ENCODE measurements at places on chromosomes 2 and 18.

DNA sequence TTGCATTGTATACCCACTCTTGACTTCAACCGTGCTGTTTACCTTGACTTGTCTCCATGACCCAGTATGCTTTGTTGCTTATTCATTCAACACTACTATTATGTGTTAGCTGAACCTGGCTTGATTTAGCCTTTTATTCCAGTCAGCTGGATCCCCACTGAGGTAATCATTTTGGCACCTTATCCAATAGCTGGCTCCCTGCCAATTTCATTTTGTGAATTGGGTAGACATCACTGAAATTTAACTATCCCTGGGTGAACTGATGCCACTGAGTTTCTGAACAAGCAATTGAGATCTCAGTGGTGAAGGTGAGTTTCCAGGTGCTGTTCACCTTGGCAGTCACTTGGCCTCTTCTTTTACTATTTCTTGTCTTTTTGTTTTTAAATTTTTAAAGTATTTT, 584.3 kb downstream of the ADCYAP1 start:
- no peak for DNase-seq

DNA sequence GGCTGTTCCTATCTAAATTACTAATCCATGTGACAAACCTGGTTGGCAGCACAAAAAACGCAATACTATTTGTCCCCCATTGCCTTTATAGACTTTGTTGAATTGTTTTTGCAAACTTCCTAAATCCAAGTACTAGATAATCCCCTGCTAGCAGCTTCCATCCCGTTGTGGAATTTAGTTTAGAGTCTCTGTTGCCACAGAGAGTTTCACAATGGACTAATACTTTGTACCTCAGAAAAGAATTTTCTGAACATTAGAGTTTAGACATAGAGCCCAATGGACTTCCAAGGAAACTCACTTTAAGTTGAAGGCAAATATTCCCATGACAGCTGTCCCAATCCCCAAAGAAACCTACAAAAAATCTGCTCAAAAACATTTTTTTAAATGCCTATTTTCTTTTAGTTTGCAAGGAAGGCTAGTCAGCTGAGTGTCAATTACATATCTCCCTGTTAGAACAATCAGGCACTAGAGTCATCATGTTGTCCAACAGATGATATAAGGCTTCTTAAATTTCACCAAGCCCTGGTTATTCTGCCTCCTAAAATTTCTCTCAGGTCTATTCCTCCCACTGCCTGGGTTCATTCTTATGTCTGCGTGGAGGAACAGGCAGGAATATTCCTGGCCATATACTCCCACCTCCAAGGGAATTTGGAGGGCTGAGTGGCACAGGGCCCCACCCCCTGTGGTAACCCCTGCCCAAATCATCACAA, 27.2 kb downstream of the RNF152 start:
- DNase-seq: no peak

DNA sequence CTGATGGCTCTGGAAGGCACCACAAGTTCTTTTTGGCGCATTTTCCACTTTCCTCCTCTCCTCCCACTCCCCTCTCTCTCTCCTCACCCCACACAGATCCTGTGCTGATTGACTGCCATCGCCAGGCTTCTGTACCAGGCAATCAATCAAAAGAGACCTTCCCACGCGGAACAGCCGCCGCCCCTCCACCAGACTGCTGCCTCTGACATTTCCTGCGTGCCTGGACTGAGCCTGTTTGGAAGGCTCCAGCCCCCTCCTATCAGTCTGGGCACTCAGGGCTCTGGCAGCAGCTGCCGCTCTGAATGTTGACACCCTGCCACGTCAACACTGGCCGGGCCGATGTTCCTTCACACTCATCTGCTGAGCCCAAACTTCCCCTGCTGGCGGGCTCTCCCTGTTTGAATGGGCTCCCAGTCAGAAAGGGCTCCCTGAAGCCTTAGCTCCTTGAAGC, 467.7 kb downstream of the EPHA4 start:
- DNase-seq: peak; percentile 79

- no peak for DNase-seq
Observed at GRCh38 chr2:202005272-202005887, 28.3 kb upstream of the FZD7 start.

GRCh38 chr18:5895299-5895875, at the start of gene TMEM200C:
TMEM200C (minus strand) TSS chr18:5895522; CDS start chr18:5892063, 3,459 bp downstream.
- DNase-seq: peak; percentile 70

GRCh38 chr18:69929041-69929774, 18.5 kb downstream of the CD226 start:
- DNase-seq: no peak

DNA sequence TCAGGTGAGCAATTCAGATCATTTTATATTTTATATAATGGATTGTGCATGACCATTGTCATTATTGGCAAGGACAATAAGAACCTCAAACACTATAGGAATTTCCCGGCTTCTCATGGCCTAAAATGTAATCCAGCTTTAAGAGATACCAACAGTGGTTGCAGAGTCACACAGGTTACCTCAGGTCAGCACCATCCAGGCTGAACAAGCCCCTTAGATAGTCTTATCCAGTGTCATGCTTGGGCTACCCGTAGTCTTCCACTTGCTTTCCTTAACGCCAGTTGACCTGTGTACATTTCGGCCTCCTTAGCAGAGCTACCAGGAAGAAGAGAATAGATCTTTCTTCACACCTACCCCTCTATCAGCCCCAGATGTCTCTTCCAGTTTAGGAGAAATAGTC, 293.3 kb upstream of the SYT4 start:
- no peak for DNase-seq

GRCh38 chr18:56373601-56374000, 264.8 kb downstream of the TXNL1 start:
- no peak for DNase-seq

GRCh38 chr2:224659714-224660113, 56.5 kb downstream of the CCDC195 start:
- no peak for DNase-seq

GRCh38 chr2:97834610-97835009, 121.2 kb downstream of the ZAP70 start:
- DNase-seq: no peak

DNA sequence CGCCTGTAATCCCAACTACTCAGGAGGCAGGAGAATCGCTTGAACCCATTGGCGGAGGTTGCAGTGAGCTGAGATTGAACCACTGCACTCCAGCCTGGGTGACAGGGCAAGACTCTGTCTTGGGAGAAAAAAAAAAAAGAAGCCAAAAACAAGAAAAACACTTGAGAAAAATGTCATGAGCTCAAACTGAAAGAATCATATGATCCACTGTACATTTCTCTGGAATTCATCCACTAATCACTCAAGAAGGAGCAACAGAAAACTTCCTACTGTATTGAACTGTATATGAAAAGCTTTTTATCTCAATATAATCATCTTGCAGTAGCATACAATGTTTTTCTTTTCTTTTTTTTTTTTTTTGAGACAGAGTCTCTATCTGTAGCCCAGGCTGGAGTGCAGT, 40.4 kb downstream of the EPG5 start:
- no peak for DNase-seq

GRCh38 chr2:122061206-122061605, 305.8 kb downstream of the TSN start:
- no peak for DNase-seq

- DNase-seq: no peak
Observed at GRCh38 chr2:64847930-64848329, 141.3 kb upstream of the SLC1A4 start.

- no peak for DNase-seq
Observed at GRCh38 chr2:151840216-151841046, 12.2 kb upstream of the ARL5A start.

- no peak for DNase-seq
Observed at GRCh38 chr2:120261387-120262006, 8.8 kb downstream of the RALB start.

DNA sequence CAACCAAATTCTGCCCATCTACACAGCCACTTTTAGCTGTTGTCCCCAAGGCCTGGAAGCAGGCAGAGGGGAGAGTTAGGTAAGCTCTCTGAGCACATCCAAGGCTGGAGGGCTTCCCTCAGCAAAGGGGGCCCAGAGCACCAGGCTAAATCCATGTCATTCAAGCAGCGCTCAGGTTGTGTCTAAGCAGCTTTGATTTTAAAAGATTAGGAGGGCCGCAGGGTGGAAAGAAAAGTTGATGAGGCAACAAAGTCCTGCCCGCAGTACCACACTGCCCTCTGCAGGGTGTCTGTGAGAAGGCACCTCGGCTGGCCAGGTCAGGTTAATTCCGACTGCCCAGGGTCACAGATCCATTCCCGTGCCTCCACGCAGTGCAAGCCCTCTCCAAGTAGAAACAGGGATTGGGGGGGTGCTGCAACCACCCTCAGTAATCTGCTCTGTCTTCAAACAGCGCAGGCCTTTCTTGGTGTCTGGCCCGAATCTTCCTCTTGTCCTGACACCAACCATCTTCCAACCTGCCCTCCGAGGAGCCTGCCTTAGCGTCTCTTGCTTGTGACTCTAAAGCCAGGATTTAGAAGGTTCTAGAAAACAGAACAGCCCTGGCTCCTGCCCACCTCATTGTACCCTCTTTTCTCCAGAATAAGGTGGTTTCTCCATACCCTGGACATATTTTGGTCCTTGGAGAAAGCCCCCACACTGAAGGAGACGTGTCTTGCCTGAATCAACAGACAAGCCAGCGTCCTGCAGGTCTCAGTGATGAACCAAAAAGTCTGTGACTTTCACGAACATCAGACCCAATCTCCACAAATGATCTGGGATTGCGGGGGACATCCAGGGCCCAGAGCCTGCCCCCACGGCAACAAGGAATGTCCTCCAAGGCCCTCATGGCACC, 289.2 kb downstream of the TNS1 start:
- DNase-seq: peak; percentile 93

GRCh38 chr18:59918320-59918755, 18.5 kb downstream of the PMAIP1 start:
- DNase-seq: no peak

DNA sequence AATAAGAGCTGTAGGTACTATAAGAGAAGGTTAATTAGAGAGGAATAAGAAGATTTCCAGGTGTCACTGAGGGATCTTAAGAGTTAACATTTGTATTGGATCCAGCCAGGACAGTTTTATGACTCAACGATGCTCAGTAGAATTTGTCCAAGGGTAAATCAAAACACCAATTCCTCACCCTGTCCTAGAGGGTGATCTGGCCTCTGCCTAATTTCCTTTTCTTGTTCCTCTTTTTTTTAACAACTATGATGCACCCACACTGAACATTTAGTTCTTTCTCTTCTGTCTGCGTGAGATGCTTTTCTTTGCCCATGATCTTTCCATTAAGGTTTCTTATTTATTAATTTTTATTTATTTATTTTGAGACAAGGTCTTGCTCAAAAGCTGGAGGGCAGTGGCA, 92.0 kb downstream of the PMS1 start:
- no peak for DNase-seq

- no peak for DNase-seq
Observed at GRCh38 chr18:830315-830901, 18.4 kb upstream of the YES1 start.

DNA sequence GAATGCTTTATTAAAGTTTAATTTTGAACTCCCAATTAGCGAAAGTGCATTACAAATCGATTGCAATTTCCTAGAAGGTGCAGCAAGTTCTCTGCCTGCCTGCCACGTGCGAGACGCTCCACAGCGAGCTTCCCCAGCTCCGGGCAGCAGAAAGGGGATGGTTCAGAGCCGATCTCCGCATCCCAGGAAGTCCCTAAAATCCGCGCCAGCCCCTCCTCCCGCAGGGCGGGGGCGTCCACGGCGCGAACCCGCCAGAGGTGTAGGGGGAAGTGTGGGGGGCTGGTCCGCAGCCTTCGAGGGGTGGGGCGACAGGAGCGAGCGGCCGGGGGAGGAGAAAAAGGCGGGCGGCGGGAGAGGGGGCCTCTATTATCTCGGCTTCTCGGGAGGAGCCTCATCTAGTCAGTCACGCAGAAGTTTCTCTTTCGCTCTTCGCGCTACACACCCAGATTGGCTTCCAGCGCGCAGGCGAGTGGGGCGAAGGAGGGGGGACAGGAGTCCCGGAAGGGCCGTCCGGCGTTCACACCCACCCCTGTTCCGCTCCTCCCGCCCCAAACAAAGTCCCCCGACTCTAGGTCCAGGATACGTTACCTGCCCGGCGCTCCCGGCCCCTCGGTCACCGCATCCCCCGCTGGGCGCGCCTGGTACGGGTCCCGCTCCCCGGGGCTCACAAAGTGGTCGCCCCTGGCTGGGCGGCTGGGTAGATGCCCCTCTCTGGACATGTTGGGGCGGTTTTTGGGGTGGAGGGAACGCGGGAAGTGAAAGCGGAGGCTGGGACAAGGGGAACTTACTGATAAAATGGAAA, 9.1 kb upstream of the NR4A2 start:
- peak; percentile 95 for DNase-seq

DNA sequence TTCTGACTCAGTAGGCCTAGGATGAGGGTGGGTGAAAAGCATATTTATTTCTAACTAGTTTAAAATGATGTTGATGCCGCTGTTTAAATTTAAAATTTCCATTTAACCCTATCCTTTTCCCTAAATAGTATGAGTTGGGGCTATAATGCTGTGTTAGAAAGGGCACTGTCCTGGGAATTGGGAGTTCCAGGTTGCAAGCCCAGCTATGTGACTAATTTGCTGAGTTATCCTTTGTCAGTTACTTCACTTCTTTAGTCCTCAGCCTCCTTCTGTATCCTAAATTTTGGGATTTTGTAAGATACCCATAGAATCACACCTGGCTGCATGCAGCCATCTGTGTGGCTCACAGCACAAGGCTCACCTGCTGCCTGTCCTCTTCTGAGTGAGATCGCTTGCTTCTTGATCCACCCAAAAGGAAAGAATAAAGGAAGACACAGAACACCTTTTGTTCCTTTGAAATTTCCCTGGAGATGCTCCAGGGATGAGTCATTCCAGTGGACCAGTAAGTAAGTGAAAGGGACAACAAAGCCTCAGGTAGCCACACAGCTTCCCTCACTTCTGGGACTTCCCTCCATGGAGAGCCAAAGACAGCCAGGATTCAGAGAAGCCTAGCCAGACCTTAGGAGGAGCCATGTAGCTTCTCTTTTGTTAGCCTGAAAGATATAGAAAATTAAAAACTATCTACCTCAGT, 97.2 kb downstream of the DTNA start:
- no peak for DNase-seq

- DNase-seq: no peak
Observed at GRCh38 chr2:235618039-235618438, 124.2 kb downstream of the AGAP1 start.

GRCh38 chr18:73636355-73636754, 511.3 kb downstream of the FBXO15 start:
- no peak for DNase-seq

DNA sequence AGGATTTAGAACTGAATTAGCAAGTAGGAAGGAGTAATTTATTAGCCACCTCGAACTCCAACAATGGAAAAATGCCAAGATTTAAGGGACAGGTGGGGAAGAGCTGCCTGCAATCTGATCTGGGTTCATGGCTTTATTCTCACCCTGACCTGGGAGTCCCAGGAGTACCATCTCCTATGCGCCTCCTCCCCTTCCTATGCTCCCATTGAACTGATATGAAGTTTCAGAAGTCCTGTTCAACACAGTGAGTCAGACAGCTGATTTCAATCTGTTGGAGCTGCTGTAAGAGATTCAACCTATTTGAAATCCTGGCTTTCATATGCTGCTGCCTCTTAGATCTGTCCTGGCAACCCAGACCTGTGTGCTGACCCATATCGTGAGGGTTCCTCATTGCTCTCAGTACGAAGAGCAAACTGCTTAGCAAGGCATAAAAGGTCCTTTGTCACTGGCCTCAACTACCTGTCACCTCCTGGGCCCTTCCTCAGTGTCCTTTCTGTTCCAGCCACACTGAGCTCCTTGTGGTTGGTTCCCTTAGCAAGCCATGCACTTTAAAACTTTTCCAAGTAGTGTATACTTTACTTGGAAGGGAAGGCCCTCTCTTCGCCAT, 15.9 kb upstream of the CD28 start:
- no peak for DNase-seq

- no peak for DNase-seq
Observed at GRCh38 chr2:55888936-55889335, 34.6 kb downstream of the EFEMP1 start.

- no peak for DNase-seq
Observed at GRCh38 chr2:123961576-123961975, 63.5 kb upstream of the CNTNAP5 start.

All from left forelimb (tissue), 1 donor.